ENCODE measurements at places on chromosomes 6 and 20.
A peak's percentile ranks its signal among the peaks of the same experiment; 100 is the strongest.

DNA sequence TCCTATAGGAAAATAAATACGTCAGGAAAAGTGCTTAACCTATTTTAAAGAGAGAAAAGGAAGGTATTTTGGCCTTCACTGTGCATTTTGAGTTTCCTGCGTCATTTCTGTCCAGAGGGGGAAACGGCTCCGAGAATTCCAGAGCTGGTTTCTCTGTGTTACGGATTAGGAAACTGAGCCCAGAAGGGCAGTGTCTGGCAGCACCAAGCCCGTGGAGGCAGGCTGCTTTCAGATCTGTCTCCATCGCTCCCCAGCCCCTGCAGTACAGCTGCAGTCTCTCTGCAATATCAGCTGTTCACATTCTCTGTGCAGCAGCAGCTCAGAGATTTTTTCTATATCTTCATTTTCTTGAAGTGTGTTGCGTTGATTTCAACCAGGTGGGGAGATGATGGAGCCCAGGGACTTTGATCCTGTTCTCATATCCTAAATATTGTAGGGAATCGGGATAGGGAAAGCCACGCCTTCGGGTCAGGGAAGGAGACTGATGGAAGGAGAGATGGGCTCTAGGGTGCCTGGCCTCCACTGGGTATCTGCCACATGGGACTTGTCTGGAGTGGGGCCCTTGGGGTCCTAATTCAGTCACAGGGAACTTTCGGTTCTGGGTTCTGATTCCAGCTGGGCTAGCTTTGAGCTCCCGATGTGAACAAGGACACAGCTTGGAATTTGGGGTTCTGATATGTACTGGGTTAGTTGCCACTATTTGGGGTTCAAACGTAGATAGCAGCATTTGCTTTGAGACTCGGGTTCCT, 2.8 kb downstream of the ANKRD60 start:
- no peak for DNase-seq

- no peak for DNase-seq
These were observed 1028.6 kb upstream of the CITED2 start for GRCh38 chr6:140403020-140403419.

DNA sequence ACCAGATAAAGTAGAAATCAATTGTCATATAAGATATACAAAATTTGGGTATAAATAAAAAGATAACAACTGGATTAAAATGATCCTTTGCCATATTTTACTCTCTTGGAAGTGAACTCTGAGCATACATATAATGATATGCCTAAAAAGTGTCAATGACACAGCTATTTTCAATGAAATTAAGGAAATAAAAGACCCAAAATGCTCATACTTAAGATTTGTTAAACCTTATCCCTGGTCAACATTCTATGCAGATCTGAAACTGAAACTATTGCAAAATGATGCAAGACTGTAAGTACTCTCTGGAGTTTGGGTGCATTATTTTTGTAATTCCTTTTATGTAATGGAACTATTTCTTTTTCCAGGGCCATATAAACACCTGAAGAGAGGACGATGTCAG, 119.0 kb upstream of the SGK1 start:
- no peak for DNase-seq

- peak; percentile 22 for DNase-seq
These were observed 23.0 kb upstream of the CD24 start for GRCh38 chr6:106997392-106998158.

- no peak for DNase-seq
These were observed 126.9 kb downstream of the DHX35 start for GRCh38 chr20:39089029-39089428.

DNA sequence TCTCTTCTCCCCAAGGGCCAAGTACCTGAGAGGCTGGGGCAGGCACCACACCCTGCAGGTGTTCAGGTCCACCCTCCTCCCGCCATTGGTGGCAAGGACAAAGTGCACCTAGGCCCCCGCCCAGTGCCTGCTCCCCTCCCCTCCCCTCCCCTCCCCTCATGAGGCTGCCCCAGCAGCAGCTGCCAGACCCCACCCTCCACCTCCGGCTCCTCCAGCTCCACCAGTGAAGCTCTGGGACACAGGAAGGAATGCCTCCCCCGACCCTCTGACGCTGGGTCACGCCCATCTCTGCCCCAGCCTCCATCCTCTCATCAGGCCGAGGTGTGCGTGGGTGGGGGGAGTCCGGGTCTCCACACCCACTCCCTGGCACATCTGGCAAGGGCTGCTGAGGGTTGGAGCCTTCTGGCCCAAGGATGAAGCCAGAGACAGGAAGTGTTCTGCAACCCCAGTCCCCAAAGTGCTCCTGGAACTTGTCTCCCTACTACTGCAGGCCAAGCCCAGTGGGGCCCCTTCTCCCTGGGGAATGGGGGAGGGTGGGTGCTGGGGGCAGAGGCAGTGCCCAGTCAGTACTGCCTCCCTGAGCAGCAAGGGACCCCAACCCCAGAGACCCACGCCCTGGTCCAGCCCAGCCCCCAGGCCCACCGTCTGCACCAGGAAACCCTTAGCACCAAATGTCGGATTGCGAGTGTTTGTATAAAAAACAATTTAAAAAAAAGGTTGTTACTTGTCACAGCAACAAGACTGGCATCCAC, 1.6 kb upstream of the UCKL1 start:
- peak; percentile 52 for DNase-seq

- peak; percentile 10 for DNase-seq
These were observed 716 bp downstream of the SHPRH start for GRCh38 chr6:145963216-145964068.

- DNase-seq = no peak
These were observed 102.6 kb upstream of the RSPO3 start for GRCh38 chr6:127015858-127016257.

GRCh38 chr6:139395371-139395770, 20.9 kb upstream of the CITED2 start:
- no peak for DNase-seq

- DNase-seq = no peak
These were observed 55.1 kb downstream of the STAU1 start for GRCh38 chr20:49132995-49133478.

All from activated T-cell treated with anti-CD3 and anti-CD28 coated beads for 4 hours (primary cell).